ENCODE measurements at places on chromosomes 16 and 17.
A peak's percentile ranks its signal among the peaks of the same experiment; 100 is the strongest.

GRCh38 chr17:74141612-74142011 is 61.9 kb upstream of the RPL38 start:
- DNase-seq, result no peak

GRCh38 chr16:48949636-48950035 is 332.0 kb downstream of the CBLN1 start:
- DNase-seq, result no peak

DNA sequence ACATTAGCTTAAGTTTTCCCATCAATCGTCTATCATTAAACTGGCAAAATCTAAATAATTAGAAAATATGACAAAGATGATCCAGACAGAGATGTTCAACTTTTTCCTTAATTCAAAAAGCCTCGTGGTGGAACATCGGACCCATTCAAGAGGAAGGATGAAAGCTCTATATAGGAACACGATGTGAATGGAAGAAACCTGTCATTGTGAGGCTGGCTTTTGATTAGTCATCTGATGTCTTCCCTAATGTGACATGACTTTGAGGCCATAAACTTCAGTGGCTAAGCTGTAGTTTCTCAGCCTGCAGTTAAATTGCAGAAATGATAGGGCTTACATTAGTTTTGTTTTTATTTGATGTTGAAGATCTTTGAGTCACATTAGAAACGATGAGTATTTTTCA is 1.0 kb downstream of the AMZ2 start:
- DNase-seq, result no peak

DNA sequence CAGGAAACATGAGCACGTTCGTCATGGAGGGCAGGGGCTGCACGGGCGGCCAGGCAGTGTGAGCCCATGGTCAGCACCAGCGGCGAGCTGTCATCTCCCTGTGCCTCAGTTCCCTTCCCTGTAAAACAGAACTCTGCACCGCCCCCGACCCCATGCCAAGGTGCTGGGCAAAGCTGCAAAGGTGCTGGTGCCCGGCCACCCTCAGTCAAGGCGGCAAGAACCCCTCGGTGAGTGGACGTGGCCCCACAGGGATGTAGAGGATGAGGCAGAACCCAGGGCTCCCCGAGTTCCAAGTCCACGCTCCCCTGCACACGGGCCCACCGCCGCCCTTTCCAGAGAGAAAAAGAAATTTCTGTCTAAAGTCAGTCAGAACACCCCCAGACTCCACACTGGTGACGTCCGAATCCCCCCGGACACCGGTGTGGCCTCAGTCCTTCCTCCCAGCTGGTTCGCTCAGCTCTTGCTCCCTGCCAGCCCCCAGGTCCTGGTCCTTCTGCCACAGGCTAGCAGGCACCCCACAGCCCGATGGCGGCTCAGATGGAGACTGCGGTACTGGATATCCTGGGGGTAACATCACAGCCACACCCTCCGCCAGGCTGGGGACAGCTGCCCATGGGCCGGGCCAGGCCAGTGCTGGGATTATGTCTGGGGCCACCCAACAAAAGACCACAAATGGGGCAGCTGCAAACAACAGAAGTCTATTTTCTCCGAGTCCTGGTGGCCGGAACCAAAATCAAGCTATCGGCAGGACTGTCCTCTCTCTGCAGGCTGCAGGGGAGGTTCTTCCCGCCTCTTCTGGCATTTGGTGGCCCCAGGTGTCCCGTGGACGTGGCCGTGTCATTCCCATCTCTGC is 14.4 kb upstream of the BAHCC1 start:
- DNase-seq, result no peak

GRCh38 chr16:89583197-89583894 is 7.8 kb downstream of the CPNE7 start:
- DNase-seq, result no peak

DNA sequence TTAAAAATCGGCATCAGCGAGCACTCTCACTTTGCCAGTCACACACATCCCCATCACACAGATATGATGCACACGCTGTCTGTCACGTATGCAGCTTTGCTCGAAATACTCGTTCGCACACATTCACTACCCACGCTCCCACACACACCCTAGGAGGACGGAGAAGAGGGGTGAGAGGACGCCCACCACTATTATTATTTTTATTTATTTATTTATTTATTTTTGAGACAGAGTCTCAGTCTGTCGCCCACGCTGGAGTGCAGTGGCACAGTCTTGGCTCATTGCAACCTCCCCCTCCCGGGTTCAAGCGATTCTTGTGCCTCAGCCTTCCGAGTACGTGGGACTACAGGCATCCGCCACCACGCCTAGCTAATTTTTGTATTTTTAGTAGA is 30.4 kb downstream of the HASPIN start:
- DNase-seq, result no peak

- no peak for DNase-seq
Observed at GRCh38 chr16:8110572-8111514, 479.5 kb downstream of the TMEM114 start.

DNA sequence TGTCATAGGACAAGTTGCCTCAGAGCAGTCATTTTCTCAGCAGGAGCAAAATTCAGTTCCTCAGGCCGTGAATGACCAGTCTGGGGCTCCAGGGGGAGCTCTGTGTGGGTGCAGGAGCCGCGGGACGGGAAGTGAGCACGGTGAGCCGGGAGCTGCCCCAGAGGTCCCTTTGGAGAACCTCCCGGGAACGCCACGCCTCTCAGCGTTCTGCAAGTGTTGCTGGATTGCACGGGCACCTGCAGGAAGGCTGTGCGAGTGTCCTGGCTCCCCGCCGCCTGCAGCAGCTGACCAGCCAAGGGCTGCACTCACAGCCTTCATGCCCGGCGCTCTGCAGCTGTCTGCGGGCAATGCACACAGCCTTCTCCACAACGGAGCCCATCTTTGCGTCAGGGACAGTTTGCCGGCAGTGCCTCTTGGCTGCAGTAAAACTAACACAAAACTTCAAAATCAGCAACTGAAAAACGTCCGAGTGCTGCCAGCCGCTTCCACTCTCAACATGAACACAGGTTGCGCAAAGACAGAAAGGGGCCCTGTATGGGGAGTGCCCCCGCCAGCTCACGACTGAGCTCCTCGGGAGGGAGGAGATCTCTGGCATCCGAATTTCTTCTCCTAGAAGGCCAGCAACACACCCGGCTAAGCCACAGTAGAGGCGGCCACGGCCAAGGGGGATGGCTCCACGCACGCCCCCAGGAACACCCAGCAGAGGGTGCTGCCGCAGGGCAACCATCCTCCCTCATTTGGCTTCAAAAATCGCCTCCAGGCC is 16.0 kb downstream of the NDUFAF8 start:
- DNase-seq, result peak; percentile 94

GRCh38 chr16:27326738-27327585 is 13.2 kb downstream of the IL4R start:
- no peak for DNase-seq

- no peak for DNase-seq
Observed at GRCh38 chr16:14418795-14419225, 211.2 kb downstream of the PARN start.

- no peak for DNase-seq
Observed at GRCh38 chr16:10391339-10391738, 5.5 kb downstream of the ATF7IP2 start.

DNA sequence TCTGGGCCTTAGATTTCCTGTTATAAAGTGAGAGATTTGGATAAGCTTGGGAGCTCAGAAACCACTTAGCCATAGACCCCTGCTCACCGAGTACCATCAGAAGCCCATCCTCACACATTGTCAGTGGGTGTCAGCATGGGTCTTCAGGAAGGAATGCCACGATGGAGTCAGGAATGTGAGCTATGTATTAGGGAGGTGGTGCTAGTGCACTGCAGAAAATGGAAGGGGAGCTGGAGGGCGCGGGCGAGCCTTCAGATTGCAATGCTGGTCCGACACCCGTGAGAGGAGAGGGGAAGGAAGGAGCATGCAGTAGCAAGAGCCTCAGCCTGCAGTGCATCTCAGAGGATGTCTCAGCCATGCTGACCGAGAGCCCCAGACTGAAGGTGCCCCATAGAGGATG is 294.5 kb downstream of the FOXL1 start:
- DNase-seq, result no peak

GRCh38 chr17:7858522-7858810 is 663 bp downstream of the CYB5D1 start:
- peak; percentile 64 for DNase-seq

- no peak for DNase-seq
Observed at GRCh38 chr16:56700631-56701030, 18.4 kb downstream of the MT1X start.

- peak; percentile 4 for DNase-seq
Observed at GRCh38 chr16:24328835-24329452, 72.8 kb downstream of the CACNG3 start.

DNA sequence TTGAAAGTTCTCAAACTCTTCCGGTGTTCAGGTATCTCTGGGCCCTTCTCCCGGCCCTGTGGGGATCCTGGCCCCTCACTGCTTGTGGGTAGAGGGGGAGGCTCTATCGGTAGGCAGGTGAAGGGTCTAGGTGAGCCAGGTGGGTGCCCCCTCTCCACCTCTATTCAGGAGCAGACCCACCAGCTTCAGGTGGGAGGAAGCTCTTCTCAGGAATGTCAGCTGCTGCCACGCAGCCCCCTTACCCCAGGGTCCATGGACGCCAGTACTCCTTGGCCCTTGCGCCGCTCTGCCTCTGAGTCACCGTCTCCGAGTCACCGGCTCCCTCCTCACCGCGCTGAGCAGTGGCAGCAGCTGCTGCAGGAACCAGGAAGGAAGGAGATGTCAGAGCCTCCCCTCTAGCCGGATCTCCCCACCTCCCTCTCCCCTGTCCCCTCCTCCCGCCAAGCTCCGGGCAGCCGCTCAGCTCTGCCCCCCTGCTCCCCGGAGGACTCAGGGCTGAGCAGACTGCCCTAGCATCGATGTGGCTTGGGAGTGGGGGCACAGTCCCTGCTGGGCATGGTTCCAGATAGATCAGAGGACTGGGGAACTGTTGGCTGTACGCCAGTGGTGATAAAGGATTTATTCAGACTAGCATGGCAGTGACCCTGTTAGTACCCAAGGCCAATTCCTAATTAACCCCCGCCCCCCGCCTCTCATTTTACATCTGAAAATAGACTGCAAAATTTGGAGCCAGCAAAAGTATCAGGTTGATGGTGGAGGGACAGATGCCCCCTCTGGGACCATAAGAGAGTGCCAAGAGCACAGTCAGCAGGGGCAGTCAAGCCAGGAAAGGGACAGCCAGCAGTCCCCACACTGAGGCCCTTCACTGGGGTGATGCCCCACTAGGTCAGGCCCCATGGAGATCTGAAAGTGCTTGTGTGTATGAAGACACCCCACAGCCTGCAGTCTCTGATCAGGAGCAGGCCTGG is at the start of gene OSBPL7:
Gene OSBPL7, minus strand, starts transcription at position 371 of the 968 bp plus-strand sequence. CDS start 1,516 bp downstream, outside the sequence.
- DNase-seq, result peak; percentile 57

DNA sequence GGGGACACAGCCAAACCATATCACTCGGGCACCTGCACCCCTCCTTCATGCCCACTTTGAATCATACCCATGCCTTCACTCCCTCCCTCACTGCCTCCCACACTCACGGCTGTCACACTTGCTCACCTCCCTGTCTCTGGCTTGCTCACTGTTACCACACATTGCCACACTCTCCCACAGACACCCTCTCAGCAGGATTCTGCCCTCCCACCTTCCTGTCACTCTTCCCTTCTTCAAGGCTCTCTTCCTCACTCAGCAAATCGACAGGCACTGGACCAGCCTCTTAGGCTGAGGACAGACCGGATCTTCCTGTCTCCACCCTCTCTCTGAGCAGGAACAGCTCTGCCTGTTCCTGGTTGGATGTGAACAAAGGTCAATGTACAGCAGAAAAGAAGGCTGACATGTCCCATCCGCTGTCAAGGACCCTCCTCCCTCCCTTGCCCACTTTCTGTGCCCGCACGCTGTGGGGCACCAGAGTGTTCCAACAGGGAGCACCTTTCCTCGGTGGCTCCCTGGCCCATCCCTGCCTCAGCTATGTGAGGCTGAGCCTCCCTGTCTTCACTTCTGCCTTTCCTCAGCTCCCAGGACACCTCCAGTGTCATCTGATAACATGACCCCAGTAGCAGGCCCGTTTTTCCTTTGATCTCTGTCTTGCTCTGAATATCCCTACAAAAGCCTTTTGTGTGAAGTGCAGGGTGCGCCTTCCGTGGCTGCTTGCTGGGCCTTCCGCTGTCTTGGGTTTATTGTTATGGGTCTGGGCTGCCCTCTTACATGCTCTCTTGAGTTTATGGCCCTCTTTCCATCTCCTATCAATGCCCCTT is 47.0 kb downstream of the CCDC182 start:
- DNase-seq, result no peak

GRCh38 chr16:10827691-10828341 is 9.2 kb upstream of the TVP23A start:
- no peak for DNase-seq

GRCh38 chr16:66668777-66669444 is 27.6 kb downstream of the CMTM4 start:
- DNase-seq, result no peak

GRCh38 chr17:49031965-49032928 is 35.1 kb downstream of the IGF2BP1 start:
- peak; percentile 67 for DNase-seq

- no peak for DNase-seq
Observed at GRCh38 chr17:17497065-17497844, 1.1 kb upstream of the RASD1 start.

DNA sequence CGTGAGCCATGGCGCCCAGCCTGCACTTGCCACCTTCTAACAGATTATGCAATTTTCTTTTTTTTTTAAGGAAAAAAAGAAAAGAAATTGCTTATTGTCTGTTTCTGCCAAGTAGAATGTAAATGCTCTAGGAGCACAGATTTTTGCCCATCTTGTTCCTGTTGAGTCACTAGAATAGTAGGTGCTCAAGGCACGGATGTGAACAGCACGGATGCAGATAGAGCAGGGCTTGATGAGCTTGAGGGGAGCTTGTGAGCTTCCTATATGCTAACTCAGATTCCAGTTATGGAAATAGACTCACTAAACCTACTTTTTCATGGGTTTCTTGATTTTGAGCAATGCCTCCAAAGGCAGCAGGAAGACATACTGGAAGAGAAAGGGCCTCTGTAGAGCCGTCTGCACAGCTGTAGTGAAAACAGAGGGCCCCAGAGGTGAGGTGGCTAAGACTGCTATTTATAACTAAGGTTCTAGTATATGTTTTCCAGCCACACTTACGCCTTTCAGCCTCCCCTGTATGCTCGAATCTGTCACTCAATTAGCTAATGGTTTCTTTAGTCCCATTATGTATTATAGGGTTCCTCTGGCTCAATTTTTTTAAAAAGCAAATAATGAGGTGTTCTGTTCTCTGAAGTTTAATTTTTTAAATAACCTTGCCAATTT is 72.8 kb downstream of the WWP2 start:
- DNase-seq, result no peak

GRCh38 chr17:42846594-42847280 is 2.4 kb downstream of the AOC2 start:
- DNase-seq, result no peak

GRCh38 chr17:71922439-71922838 is 198.4 kb upstream of the SOX9 start:
- DNase-seq, result no peak

DNA sequence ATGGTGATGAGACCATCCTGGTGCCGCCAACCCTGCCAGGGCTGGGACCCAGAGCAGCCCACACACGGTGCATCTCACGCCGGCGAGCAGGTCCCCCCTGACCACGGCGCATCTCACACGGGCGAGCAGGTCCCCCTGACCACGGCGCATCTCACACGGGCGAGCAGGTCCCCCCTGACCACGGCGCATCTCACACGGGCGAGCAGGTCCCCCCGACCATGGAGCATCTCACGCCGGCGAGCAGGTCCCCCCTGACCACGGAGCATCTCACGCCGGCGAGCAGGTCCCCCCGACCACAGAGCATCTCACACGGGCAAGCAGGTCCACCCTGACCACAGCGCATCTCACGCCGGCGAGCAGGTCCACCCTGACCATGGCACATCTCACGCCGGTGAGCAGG is 59.2 kb downstream of the MRM3 start:
- DNase-seq, result no peak

GRCh38 chr17:29661213-29661612 is 38.5 kb upstream of the CORO6 start:
- peak; percentile 32 for DNase-seq

- peak; percentile 3 for DNase-seq
Observed at GRCh38 chr16:78072275-78072674, 27.2 kb upstream of the WWOX start.

Data from NCI-H1417 (cell line).